ENCODE measurements at places on chromosomes 1 and 21. TPM values are rescaled to one million over a fixed set of nuclear protein-coding genes. Genes with fewer than 3 reads are reported as not detected.

DLGAP3 gene
- total RNA-seq, result 0.26 TPM

GBP5 gene
- 2.3 TPM for total RNA-seq

LENEP gene
- 0.94 TPM for total RNA-seq

CTH gene
- total RNA-seq, result 6.4 TPM

DNA sequence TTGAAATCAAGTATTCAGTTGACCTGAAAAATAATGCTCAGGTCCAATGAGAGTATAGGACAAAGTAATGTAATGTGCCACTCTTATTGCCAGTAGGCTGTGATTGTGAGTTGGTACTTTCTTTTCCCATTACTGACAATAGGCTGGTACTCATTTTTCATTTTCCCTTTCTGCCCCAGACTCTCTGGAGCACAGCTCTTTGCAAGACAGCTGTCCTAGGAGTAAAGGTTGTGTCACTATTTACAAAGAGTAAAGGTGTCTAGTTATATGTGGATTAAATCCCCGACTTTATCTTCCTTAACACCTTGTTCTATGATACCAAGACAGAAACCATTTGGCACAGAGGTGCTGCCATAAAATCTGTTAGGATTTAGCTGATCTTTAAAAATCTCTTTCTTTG lies 32.3 kb upstream of the RASAL2 start:
- DNase-seq, result no peak

GRCh38 chr1:224378855-224379631 lies 22.4 kb downstream of the CNIH4 start:
- DNase-seq, result no peak

- DNase-seq, result no peak
Observed at GRCh38 chr1:119660253-119661083, 12.4 kb upstream of the ZNF697 start.

GRCh38 chr1:205986861-205987260 lies 16.3 kb downstream of the RAB7B start:
- DNase-seq, result no peak

DNA sequence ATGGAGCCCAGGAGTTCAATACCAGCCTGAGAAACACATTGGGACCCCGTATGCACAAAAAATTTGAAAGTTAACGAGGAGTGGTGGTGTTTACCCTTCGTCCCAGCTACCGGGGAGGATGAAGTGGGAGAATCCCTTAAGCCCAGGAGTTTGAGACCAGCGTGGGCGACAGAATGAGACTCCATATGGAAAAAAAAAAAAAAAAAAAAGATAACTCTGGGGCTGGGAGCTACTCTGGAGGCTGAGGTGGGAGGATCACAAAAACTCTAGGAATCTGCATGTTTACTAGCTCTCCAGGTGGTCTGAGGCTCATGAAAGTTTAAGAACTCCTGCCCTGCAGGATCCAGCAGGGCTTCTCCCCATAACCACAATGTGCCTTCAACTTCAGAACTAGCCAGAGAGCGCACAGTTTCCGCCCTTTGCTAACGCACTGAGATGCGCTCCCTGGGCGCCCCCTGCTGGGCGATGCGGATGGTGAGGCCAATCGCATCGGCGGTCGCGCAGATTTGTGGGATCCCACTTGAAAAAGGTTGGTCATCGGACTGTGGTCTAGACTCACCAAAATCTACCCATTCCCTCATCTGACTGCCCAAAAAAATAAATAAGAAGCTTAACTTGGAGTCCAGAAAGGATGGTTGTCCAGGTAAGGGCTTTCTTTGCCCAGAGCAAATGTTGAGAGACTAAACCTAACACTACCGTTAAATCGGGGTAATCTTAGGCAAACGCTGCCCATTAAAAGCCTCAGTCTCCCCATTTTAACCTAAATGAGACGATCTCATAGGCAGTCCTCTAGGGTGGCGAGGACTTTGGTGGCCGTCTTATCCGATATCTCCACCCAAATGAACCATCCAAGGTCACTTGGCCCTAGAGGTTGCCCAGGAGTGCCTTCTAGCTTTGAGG lies 8.8 kb downstream of the ZNF683 start:
- DNase-seq, result peak; percentile 85

All from ureter (tissue), 1 donor.